ENCODE measurements at places on chromosomes 11 and 22. TPM values are rescaled to one million over a fixed set of nuclear protein-coding genes. Genes with fewer than 3 reads are reported as not detected.

- H3K27me3 ChIP-seq = no peaks in the 10 kb centered on the region
- H3K4me3 ChIP-seq = no peak overlapping the region
- peak overlapping the region; percentile 70 for H3K27ac ChIP-seq
- no peaks in the 10 kb centered on the region for H3K36me3 ChIP-seq
These were observed 5.4 kb upstream of the MIF start for GRCh38 chr22:23888615-23889401.

Gene CD3E
- total RNA-seq = not detected

DNA sequence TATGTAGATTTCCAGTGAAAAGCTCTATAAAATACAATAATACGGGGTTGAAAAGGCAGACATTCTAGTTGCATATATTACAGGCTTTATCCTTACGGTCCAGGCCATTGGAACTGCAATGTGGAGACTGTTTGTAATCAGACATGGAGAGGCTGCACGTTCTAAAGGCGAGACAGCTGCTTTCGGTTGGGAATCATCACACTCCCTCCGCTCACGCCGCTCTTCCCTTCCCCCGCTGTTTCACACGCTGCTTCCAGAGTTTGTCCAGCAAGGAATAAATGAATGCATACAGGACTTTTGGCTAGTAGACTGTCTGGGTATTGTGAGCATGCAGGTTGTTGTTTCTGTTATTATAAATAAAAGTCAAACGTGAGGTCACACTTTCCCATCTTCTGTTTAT is 13.5 kb upstream of the EFCAB6 start:
- no peak overlapping the region for H3K27ac ChIP-seq
- peaks cover 19% of the 10 kb centered on the region for H3K4me1 ChIP-seq
- no peak overlapping the region for H3K4me3 ChIP-seq
- H3K27me3 ChIP-seq = no peaks in the 10 kb centered on the region
- DNase-seq = no peak

Gene PANX3
- total RNA-seq = not detected

Gene IGLL1
- total RNA-seq = not detected

DNA sequence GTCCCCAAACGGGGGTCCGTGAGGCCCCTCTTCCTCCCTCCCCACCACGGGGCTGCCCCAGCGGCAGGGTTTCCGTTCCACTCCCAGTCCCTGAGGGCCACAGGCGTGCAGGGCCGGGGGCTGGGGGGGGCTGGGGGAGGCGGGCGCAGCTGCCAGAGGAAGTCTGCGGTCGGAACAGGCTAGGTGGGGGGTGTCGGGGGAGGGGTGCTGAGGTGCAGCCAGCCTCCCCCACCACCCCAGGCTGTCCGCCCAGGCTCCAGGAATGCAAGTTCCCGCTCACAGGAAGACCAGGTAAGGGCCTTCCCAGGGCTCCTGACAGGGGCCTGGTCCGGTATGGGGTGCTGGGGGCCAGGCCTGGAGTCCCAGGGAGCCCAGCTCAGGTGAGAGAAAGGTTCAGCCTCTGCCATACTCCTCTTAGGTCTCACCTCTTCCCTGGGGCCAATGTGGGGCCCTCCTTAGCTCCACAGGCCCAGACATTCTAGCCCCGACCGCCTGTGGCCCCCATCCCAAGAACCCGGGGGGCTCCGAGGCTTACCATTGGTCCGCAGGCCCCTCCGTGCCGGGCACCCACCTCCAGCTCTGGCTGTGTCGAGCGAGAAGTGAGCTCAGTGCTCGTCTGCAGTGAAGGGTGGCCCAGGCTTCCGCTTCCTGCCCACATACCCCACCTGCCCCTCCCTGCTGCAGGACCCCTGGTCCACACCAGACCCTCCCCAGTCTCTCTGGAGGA is at the start of gene PTPRCAP:
Gene PTPRCAP, minus strand, starts transcription at position 601 of the 727 bp plus-strand sequence. Its CDS starts 63 bp downstream, at position 538.
- DNase-seq = no peak
- no peaks in the 10 kb centered on the region for H3K36me3 ChIP-seq
- H3K4me3 ChIP-seq = no peak within 1 kb of the TSS

DNA sequence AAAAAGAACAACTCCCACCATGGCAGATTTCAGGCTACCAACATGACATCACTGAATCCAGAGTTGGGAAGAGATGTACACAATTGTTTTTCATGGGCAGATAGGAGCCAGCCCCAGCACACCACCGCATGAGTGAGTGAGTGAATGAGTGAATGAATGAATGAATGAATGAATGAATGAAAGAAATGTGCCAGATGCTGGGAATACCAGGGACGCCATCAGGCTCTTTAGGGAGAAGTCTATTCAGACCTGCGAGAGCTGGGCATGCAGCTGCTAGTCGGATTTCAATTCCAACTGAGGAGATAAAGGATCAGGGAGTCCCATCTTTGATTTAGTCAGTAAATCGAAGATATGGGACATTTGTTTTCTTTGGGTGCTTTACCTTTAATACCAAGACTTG is 15.3 kb upstream of the FAM83F start:
- H3K36me3 ChIP-seq = no peaks in the 10 kb centered on the region
- no peak for DNase-seq
- peaks cover 4% of the 10 kb centered on the region for H3K4me1 ChIP-seq
- H3K27ac ChIP-seq = no peak overlapping the region
- H3K27me3 ChIP-seq = peaks cover 37% of the 10 kb centered on the region
- H3K4me3 ChIP-seq = no peak overlapping the region

DNA sequence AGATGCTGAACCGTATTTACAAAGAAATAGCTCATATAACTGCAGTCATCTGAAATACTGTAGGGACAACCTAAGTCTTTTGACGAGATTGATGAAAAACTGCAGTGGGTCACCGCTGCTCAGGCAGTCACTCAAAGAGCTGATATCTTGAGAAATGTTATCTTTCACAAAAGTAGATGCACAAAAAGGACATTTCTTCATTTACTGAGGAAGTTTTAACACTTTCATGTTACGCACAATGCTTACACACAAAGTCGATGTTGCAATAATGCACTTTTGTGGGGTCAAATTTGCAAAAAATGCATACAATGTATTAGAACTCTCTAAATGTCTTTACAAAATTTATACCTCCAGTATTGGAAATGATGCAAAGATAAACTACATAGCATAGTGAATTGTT is 16.2 kb upstream of the OR10V1 start:
- H3K4me1 ChIP-seq = no peaks in the 10 kb centered on the region
- no peak overlapping the region for H3K4me3 ChIP-seq
- H3K27ac ChIP-seq = no peak overlapping the region
- no peak for DNase-seq
- H3K27me3 ChIP-seq = no peaks in the 10 kb centered on the region

GRCh38 chr11:16001899-16002426 is 354.4 kb downstream of the SOX6 start:
- peaks cover 4% of the 10 kb centered on the region for H3K36me3 ChIP-seq
- no peaks in the 10 kb centered on the region for H3K27me3 ChIP-seq
- H3K4me3 ChIP-seq = peak overlapping the region; percentile 15
- H3K4me1 ChIP-seq = peaks cover 21% of the 10 kb centered on the region
- no peak for DNase-seq

Gene OR5A1
- total RNA-seq = not detected

- peaks cover 27% of the 10 kb centered on the region for H3K27me3 ChIP-seq
- H3K36me3 ChIP-seq = no peaks in the 10 kb centered on the region
- no peak for DNase-seq
- H3K4me1 ChIP-seq = no peaks in the 10 kb centered on the region
These were observed 124.3 kb downstream of the BUD13 start for GRCh38 chr11:116648247-116649174.

DNA sequence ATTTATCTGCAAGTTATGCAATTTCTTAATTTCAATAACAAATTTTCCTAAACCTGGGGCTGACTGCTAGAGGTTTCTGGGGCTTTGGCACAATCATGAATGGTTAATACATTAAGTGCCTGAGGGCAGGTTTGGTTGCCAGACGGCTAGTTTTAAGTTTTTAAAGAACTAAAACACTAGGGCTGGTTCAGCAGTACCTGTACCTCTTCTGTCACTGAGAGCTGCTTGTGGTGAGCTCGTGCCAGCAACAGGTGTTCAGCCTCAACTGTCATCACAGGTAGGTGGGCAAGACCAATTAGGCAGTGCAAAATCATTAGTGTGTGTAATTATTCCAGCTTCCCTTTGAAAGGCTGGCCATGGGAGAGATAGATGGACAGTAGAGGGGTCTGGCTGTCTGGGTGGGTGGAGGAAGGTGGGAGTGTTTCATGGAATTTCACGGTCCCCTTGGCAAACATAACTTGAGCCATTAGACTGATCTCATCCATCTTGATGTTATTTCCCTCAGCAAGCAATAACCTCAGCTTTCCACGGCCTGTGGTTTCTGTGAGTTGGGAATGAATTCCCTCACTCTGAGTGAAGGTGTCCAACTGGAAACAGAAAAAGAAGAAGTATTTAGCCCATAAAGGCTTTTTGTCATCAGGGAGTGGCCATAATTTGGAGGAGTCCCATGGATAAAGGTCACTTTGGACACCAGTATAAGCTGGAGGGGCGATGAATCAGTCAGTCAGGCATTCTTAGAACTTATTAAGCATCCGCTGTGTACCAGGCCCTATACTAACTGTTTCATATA is 114.8 kb downstream of the SNX19 start:
- no peaks in the 10 kb centered on the region for H3K36me3 ChIP-seq
- H3K4me1 ChIP-seq = peaks cover 8% of the 10 kb centered on the region
- no peak overlapping the region for H3K27ac ChIP-seq
- no peak overlapping the region for H3K4me3 ChIP-seq

- H3K4me3 ChIP-seq = no peak overlapping the region
- no peak overlapping the region for H3K27ac ChIP-seq
- no peaks in the 10 kb centered on the region for H3K4me1 ChIP-seq
- no peaks in the 10 kb centered on the region for H3K36me3 ChIP-seq
- no peak for DNase-seq
These were observed 571 bp downstream of the CCDC15 start for GRCh38 chr11:124954590-124954955.

GRCh38 chr11:67615728-67616430 is 9.1 kb downstream of the NDUFV1 start:
- H3K4me3 ChIP-seq = no peak overlapping the region
- H3K4me1 ChIP-seq = peaks cover 23% of the 10 kb centered on the region
- H3K36me3 ChIP-seq = no peaks in the 10 kb centered on the region
- H3K27ac ChIP-seq = no peak overlapping the region

GRCh38 chr11:101862391-101863233 is 52.2 kb upstream of the CEP126 start:
- H3K27ac ChIP-seq = no peak overlapping the region
- no peaks in the 10 kb centered on the region for H3K27me3 ChIP-seq
- H3K36me3 ChIP-seq = no peaks in the 10 kb centered on the region
- peaks cover 4% of the 10 kb centered on the region for H3K4me1 ChIP-seq
- H3K4me3 ChIP-seq = no peak overlapping the region
- DNase-seq = no peak

Measured in type B pancreatic cell (in vitro differentiated cells).